ENCODE measurements at places on chromosomes 16 and 17.

DNA sequence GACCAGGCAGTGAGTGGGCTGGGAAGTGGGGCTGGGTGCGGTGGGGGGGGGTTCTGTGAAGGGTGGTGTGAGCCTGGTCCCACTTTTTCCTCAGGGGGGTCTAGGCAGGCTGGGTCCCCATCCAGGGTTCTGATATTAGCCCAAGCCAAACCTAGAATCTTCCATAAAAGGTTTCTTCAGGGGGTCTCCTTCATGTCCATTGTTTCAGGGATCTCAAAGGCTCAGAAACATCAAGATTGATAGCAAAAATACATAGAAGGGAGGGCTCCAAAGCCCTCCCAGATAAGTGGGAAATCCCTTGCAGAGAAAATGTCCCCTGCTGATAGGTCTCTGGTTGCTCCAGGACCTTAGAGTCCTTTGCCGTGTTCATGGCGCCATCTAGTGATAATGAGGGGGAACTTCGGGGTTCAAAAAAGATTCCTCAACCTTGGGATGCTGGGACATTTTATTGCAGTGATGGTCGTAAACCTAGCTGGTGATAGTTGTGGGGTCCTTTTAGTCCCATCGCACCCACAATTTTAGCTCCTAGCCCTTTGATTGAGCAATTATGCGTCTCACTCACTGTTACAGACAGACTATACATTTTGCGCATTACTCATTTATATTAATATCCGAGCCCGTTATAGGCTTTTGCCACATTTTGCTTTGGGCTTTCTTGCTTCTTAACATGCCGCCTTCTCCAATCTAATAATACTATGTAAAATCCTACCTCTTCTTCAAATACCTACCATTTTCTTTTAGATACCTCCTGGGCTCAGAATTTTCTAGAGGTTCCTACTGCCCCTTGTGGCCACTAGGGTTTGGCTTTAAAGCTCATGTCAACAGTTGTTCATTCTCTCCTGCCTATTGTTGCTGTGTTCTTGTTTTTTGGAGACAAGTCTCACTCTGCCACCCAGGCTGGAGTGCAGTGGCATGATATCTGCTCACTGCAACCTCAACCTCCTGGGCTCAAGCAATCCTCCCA is 35.1 kb downstream of the IGF2BP1 start:
- ATAC-seq = peak; percentile 78

GRCh38 chr16:88983771-88984687 is 7.0 kb upstream of the CBFA2T3 start:
- ATAC-seq = peak; percentile 40

DNA sequence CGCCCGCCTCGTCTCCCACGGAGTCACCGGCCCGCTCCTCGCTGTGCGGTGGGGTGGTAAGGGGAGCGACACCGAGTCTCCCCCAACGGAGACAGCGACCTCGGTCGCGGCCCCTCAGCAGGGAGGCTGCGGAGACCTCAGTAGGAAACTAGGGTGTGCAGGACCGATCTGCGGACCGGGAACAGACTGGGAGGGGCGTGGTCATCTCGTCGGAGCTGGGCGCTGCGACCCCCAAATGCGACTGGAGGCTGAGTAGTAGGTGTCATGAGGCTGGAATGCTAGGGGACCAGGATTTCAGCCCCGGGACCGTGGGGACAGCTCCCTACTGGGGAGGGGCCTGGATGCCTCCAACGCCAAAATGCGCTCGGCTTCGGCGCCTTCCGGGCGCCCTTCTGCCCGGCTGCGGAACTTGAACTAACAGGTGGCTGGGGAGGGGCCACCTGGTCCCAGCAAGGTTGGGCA is 1.3 kb downstream of the CACNG4 start:
- no peak for ATAC-seq

DNA sequence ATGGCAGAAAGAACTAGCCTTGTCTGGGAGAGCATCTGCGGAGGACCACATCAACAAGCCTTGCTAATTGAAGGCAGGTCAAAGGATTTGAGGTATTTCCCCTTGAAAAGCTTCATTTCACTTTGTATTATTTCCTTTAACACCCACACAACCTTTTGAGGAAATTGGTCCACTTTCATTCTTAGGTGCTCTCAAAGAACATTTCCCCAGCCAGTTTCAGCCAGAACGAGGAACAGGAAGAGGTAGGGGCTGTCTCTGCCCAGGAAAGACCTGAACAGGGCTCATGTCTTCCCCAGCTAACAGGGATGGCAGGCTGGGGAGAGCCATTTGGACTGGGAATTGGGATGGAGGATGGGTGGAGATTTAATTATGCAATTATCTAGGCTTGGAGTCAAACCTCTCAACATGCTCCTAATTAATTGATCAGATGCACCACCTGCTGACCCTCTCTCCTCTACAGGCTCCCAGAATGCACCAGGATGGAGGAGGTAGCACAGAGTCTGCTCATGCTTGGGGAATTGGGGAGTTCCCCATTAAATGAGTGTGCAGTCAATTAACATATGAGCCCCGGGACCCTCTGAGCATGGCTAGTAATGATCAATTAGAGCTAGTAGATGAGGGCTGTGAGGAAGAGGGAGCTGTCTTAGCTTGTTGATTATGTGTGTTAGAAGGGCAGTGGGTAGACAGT is 84.6 kb downstream of the GP2 start:
- ATAC-seq = no peak

Data from esophagus mucosa (tissue), 1 donor.